ENCODE measurements at places on chromosomes 16 and 17.
A peak's percentile ranks its signal among the peaks of the same experiment; 100 is the strongest.

- peak; percentile 73 for DNase-seq
Measured at GRCh38 chr16:68590201-68590994, 51.3 kb downstream of the ZFP90 start.

GRCh38 chr16:78505544-78506366 lies 406.3 kb downstream of the WWOX start:
- DNase-seq = no peak

- DNase-seq = no peak
Measured at GRCh38 chr16:84455031-84455430, 49.4 kb downstream of the MEAK7 start.

GRCh38 chr16:50263060-50263909 lies 3.1 kb upstream of the ADCY7 start:
- DNase-seq = no peak

GRCh38 chr16:14564861-14565687 lies 65.0 kb downstream of the PARN start:
- DNase-seq = no peak

DNA sequence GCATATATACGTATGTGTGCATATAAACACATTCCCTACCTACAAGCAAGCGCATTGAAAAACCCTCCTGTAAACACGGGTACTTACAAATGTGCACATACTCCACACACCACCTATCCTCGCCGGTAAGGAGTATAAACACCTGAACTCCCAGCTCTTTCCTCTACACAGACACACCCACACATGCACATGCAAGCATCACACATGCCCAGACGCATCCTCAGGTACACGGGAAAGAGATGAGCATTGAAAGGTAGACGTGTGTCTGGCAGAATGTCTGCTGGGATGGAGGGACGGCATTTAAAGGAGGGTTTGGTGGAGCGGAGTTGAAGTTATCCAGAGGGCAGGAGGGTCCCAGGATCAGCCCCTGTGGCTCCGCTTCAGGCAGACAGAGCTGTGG lies 4.7 kb upstream of the SMTNL2 start:
- DNase-seq = no peak

DNA sequence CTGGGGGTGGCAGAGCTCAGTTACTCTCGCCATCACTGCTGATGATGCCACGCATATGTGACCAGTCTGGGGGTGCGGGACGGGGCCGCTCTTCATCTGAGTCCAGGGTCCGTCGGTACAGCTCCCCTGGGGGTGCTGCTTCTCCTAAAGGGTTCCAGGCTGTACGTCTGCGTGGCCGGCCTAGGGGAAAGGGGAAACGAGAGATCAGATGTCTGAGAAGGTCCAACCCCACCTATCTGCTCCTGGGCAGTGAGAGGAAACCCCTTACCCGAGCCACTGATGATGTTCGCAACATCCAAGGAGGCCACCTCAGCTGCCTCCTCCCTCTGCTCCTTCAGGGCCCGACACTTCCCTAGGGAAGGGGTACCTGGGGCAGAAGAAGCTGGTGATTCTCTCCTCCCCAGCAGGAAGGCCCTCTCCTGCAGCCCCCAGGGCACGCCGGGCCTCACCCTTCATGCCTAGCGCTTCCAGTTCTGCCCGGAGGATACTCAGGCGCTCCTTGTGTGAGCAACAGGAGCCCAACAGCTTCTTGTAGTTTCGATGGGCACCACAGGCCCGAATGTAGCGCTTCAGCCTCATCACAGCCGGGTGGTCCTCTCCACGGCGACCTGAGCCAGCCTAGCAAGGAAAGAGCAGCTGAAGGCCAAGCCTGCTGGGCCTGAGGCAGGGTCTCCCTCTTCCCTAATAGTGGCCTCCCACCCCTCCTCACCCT lies 2.1 kb downstream of the HIRIP3 start:
- DNase-seq = no peak

- peak; percentile 42 for DNase-seq
Measured at GRCh38 chr17:17792551-17793377, 44.0 kb downstream of the SREBF1 start.

DNA sequence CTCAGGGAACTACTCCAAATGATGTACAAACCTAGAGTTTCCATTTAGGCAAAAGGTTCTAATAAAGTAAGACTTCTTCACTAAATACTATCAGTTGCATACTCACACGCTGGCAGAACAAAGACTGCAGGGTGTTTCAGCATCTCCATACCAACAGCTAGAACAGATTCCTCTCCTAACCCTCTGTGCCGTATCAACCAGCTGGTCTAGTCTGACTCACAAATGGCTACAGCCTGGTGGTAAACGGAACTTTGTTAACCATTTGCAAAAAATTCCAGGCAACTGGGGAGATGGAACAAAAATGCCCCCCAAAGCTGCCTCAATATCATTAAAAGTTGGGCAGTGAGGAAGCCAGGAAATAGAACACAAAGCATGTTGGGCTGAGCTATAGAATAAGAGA lies 217.1 kb downstream of the GRIN2A start:
- no peak for DNase-seq

- no peak for DNase-seq
Measured at GRCh38 chr17:37714897-37715296, 30.0 kb downstream of the HNF1B start.

DNA sequence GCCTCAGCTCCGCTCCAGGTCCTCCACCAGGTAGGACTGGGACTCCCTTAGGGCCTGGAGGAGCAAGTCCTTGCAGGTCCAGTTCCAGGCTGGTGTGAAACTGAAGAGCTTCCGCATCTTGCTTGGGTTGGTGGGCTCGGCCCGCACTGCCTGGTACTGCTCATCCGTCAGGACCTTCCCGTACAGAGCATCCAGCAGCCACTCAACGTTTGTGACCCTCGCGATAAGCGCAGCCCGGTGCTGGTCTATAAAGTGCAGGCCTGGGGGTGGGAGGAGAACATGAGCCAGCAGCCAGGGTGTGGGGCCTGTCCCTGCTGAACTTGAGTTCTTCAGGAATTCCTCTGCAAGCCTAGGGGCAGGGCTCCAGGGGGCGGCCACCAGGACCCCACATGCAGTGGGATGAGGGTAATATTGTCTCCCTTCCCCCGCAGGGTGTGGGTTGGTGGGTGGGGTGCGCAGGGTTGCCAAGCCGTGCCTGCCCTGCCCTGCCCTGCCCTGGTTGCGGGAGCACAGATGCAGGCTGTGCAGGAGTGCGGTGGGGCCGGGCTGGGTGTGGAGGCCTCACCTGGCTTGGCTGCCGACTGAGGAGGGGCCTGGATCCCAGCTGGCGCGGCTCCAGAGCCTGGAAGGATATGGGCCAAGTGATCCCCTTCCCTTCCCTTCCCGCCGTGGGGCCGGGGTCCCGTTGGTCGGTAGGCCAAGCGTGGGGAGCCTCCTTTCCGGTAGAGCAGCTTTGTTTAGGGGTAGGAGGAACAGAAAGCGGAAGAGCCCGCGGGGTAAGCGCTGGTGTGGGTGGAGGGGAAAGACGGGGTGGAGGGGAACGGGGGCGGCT lies 762 bp downstream of the PYCARD start:
- no peak for DNase-seq

DNA sequence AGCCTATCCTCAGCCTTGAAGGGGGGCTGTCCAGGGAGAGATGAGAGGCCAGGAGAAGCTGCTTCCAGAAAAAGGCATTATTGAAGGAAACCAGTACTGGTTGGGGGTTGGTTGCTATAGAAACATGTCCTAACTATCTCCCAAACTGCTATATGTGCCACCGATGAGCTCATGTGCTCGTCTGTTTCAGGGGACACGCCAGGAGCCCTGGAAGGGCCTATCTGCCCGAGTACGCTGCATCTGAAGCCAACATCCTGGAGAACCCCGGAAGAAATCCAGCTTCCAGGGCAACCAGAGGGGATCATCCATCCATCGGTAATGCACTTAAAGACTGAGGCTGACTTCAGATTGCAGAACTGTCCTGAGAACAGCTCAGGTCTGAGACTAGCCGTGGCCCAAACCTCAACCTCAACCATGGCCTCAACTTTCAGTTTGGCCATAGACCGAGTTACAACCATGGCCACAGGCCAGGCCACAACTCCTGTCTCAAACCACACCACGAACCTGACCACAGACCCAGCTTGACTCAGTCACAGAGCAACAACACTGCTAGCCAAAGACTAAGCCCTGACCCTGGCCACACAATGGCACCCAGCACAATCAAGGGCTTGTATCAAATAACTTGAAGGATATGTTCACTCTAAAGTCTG lies 10.2 kb downstream of the PITPNM3 start:
- no peak for DNase-seq

GRCh38 chr17:29563816-29564215 lies 3.0 kb downstream of the ABHD15 start:
- no peak for DNase-seq

- DNase-seq = no peak
Measured at GRCh38 chr17:31357839-31358394, 33.6 kb upstream of the RAB11FIP4 start.

- no peak for DNase-seq
Measured at GRCh38 chr17:17019430-17019762, 22.9 kb upstream of the MPRIP start.

GRCh38 chr16:10776280-10776679 lies 32.6 kb downstream of the NUBP1 start:
- DNase-seq = no peak

DNA sequence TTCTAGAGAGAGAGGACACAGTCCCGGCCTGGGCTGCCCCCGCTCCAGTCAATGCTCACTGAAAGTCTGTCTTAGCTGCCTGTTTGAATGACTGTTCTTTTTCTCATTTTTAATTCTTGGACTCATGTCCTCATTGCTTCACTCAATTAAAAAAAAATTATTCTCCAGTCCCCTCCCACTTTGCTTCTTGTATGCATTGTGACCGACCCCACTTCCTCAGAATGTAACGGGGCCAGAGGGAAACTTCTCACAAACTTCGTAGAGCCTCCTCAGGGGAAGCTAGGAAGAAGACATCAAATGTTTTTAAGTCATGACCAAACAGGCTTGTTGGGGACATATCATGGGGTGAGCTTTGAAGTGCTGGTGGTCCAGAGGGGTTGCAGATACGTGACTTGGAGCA lies 113.2 kb downstream of the CCDC182 start:
- no peak for DNase-seq

- DNase-seq = no peak
Measured at GRCh38 chr16:78257376-78257728, 157.9 kb downstream of the WWOX start.

GRCh38 chr16:31414706-31415105 lies 13.5 kb downstream of the COX6A2 start:
- DNase-seq = no peak

- no peak for DNase-seq
Measured at GRCh38 chr16:85611194-85611443, 2.0 kb upstream of the GSE1 start.

DNA sequence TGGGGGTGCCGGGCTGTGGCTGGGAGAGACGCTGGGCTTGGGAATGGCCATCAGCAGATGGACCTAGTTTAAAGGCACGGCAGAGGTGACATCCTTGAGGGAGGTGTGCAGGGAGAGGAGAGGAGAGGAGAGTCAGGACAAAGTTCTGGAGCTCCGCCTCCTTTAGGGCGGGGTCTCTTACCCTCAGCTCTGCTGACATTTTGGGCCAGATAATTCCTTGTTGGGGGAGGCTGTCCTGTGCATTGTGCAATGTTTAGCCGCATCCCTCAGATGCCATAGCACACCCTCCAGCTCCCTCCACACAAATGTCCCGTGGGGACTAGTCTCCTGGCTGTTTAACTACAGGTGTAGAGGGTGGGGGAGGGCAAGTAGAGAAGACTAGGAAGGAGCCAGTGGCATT lies 48.3 kb downstream of the ARHGAP23 start:
- DNase-seq = no peak

- no peak for DNase-seq
Measured at GRCh38 chr16:13984794-13985193, 64.8 kb downstream of the ERCC4 start.

DNA sequence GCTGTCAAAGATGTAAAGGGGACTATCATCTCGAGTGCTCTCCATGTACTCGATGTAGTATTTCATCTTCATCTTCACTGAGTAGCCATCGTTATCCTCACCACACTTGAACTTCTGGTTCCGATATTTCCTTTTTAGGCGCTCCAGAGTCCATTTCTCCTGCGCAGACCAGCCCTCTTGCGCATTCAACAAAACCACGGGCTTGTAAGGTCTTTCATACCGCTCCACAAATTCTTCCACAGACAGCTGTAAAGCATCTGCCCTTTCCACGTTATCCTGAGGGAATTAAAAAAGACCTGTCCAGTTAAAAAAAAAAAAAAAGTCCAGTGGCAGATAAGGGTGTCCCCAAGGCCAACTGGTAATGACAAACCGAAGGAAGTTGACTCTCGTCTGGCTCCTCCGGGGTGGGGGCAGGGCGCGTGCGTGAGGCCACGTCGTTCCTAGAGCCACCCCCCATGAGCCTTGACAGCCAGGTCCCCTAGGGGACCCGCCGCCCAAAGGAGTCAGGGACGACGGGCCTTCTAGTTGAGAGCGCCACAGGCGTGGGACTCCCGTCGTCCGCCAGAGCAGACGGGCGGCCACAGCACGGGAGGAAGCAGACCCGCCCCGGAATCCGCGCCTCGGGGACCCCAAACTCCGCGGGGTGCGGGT lies 701 bp downstream of the JMJD6 start:
- peak; percentile 72 for DNase-seq

DNA sequence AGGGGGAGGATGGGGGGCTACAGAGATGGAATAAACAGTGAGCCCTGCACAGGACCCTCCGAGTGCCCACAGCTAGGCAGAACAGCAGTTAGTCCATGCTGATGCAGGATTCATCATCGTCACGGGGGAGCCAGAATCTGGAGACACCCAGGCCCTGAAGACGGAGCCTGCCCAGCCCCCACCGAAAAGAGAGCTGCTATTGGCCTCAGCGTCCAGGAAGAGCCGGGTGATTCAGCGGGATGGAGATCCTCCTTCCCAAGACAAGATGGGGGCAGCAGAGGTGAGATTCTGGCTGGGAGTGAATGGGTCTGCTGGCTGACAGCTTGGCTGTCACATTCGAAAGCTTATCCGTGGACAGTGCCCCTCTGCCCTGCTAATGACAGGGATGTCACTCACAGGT lies 133.6 kb upstream of the CRHR1 start:
- no peak for DNase-seq

GRCh38 chr16:12130691-12131290 lies 154.3 kb downstream of the SNX29 start:
- no peak for DNase-seq

DNA sequence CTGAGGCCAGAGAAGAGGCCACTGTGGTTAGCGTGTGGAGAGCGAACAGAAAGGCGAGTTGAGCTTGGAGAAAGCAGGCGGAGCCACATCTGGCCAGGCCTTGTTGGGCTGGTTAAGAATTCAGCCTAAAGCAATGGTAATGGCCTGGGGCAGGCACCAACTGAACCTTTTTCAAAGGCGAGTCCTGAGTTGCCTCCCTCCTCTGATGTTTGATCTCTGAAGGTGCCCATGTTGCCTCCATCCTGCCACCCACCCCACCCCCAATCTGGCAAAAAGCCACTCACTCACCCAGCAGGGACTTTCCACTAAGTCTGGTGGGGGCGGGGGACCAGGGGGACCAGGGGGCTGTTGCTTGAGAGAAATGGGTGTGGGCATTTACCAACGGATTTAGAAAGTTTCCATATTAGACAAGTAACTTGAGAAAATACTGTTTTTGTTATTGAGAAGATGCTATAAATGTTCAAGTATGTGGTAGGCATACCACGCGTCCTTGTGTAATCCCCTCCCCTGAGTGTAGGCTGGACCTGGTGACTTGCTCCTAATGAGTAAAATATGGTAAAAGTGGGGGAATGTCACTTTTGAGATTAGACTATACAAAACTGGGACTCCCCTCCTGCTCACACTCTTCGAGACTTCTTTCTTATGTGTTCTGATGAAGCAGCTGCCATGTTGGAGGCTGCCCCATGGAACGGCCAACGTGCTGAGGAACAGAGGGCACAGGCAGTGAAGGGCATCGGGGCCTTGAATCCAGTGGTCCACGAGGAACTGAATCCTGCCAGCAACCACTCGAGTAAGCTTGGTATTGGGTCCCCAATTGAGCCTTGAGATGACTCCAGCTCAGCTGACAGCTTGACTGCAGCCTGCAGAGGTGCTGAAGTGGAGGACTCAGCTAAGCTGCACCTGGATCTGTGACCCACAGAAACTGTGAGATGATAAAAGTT lies 29.9 kb upstream of the TNS4 start:
- DNase-seq = peak; percentile 82

Measured in activated T-cell treated with anti-CD3 and anti-CD28 coated beads for 48 hours (primary cell).